Upper lobe of left lung (tissue), 6 donors: ENCODE measurements at places on chromosomes 13 and 19. TPM values are rescaled to one million over a fixed set of nuclear protein-coding genes. Genes with fewer than 3 reads are reported as not detected.

The MAST1 gene
- not detected for total RNA-seq

The EHD2 gene
- 159 TPM for total RNA-seq

GRCh38 chr13:91719033-91719432 is 320.6 kb downstream of the GPC5 start:
- no peaks in the 10 kb centered on the region for H3K4me1 ChIP-seq
- H3K27ac ChIP-seq = no peak overlapping the region
- no peaks in the 10 kb centered on the region for H3K36me3 ChIP-seq
- H3K4me3 ChIP-seq = no peak overlapping the region
- no peaks in the 10 kb centered on the region for H3K27me3 ChIP-seq
- DNase-seq = no peak

The OLFM4 gene
- 2.1 TPM for total RNA-seq

The NOTCH3 gene
- total RNA-seq = 25.4 TPM

DNA sequence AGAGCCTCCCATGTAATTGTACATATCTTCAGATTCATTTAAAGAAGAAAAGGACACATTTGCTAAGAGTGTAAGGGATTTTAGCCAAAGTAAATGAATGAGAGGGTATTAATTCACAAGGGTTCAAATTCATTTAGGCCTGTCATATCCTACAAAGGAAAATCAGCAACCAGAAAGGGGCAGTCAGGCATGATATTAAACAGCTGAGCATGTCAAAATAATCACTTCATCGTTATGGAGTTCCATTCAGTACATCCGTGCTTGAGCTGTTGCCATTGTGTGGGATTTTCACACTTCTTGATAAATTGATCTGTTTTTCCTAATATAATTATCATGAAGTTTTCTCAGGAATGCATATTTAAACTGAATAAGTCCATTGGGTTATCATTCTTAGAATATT is 567.1 kb downstream of the GPC5 start:
- no peaks in the 10 kb centered on the region for H3K36me3 ChIP-seq
- DNase-seq = no peak
- H3K4me1 ChIP-seq = no peaks in the 10 kb centered on the region
- no peaks in the 10 kb centered on the region for H3K27me3 ChIP-seq
- no peak overlapping the region for H3K4me3 ChIP-seq

GRCh38 chr13:36966404-36966803 is 32.7 kb downstream of the ALG5 start:
- peaks cover 18% of the 10 kb centered on the region for H3K36me3 ChIP-seq
- H3K4me3 ChIP-seq = no peak overlapping the region
- no peak overlapping the region for H3K27ac ChIP-seq
- DNase-seq = no peak
- H3K4me1 ChIP-seq = no peaks in the 10 kb centered on the region

The SBK3 gene
- not detected for total RNA-seq

The NTF4 gene
- total RNA-seq = 4.2 TPM

DNA sequence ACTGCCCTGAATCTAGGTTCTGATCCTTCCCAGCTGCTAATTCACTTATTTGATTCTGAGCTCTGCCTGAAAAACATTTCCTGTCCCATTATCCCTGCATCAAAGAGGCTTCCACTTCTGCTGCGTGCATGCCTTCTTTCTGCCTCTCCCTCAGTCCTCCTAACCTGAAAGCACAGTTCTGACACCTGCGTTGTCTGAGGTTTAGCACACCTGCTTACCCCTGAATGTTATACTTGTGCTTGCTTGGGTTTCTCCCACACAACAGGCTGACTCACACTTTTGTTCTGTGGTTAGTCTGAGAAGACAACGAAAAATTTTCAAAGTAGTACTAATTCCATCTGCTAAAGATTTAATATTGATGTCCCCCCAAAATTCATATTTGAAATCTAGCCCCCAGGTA is 3.1 kb upstream of the SOHLH2 start:
- H3K27me3 ChIP-seq = no peaks in the 10 kb centered on the region
- no peak overlapping the region for H3K27ac ChIP-seq
- H3K4me3 ChIP-seq = no peak overlapping the region
- no peaks in the 10 kb centered on the region for H3K4me1 ChIP-seq
- no peak for DNase-seq

- no peaks in the 10 kb centered on the region for H3K27me3 ChIP-seq
- H3K27ac ChIP-seq = no peak overlapping the region
- DNase-seq = no peak
- H3K36me3 ChIP-seq = peaks cover 7% of the 10 kb centered on the region
- H3K4me3 ChIP-seq = no peak overlapping the region
- no peaks in the 10 kb centered on the region for H3K4me1 ChIP-seq
Measured at GRCh38 chr13:29771247-29771646, 79.2 kb downstream of the UBL3 start.

GRCh38 chr19:33558856-33559255 is 37.3 kb upstream of the PEPD start:
- no peak for DNase-seq
- no peak overlapping the region for H3K4me3 ChIP-seq
- H3K4me1 ChIP-seq = no peaks in the 10 kb centered on the region
- no peak overlapping the region for H3K27ac ChIP-seq
